ENCODE measurements at places on chromosomes 7 and 10.

- DNase-seq, result no peak
Observed at GRCh38 chr10:95172851-95173250, 21.2 kb upstream of the ACSM6 start.

DNA sequence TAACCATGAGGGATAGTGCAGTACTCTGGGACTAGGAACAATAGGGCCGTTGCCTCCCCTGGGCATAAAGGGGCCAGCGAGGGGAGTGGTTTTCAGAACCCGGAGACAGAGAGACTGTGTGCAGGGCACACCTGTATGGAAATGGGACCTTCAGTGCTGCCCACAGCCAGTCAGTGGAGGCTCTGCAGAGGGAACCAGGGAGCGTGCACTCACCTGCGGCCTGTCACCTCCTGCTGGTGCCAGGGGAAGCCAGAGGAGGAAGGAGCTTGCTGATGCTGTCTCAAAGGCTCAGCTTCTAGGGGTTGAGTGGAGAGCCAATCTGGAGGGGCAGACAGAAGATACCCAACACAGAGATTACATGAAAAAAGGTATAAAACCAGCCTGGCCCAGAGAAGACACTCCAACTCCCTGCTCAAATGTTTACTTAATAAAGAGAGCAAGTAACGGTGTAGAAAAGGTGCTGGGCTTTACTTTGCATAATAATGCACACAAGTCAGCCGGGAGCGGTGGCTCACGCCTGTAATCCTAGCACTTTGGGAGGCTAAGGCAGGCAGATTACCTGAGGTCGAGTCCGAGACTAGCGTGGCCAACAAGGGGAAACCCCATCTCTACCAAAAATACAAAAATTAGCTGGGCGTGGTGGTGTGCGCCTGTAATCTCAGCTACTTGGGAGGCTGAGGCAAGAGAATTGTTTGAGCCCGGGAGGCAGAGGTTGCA lies 35.5 kb upstream of the WAPL start:
- no peak for DNase-seq

DNA sequence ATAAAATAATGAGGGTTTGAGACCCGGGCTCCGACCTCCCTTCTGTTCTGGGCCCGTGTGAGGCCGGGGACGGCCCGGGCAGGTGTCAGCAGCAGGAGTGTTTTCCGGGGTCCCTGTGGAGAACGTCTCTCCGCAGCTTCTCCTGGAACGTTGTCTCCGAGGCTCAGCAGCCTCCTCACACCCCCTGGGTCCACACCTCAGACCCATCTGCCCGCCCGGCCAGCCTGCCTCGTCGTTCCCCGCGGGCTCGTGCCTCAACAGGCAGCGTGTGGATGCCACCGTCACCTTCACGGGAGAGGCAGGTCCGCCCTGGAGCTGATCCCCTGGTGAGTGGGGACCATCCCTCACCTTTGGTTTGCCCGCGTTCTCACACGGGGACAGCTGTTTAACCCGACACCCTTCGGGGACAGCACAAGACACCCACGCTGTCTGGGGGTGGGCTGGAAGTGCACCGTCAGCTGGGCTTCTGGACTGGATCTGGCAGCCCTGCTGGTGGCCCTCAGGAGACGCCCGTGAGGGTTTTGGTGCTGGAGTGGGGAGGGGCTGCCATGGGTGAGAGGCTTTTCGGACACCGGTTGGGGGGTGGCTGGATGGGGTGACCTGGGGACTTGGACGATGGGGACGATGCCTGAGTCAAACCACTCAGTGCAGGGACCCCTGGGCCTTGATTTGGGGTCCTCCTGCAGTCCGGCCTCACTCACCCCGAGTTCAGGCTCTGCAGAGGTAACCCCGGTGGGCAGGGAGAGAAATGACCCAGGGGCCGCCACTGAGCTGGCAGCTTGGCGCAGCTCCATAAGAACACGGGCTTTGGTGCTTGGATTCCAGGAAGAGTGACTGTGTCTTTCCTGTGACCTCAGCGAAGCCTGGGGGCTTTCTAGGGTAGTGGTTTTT lies 131.7 kb downstream of the DNAJB6 start:
- no peak for DNase-seq

DNA sequence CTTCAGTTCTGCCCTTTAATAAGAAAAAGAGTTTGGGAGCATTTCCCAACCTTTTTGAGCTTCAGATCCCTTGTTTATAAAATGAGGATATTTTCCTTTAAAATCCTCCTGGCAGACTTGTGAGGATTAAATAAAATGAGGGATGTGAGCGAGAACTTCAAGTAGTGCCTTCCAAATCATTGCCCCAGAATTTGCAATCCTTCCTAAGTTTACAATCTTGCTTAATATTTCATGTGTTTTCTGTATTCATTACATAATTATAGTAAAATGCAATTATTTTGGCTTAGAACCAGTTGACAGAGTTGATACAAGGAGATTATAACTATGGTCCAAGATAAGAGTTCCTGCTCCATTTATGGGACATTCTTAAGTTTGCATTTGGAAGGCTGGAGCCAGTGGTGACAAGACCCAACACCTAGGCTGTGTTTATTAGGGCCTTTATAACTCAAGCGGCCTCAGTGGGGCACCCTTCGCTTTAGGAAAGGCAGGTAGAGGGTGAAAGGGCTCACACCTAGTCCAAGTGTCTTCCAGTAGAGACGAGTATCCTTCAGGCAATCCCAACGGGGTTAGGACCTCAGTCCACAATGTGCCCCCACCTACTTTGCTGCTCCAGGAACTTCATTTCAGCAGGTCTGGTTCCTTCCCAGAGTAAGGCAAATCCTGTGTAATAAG lies 317.5 kb downstream of the WDR11 start:
- DNase-seq, result no peak

DNA sequence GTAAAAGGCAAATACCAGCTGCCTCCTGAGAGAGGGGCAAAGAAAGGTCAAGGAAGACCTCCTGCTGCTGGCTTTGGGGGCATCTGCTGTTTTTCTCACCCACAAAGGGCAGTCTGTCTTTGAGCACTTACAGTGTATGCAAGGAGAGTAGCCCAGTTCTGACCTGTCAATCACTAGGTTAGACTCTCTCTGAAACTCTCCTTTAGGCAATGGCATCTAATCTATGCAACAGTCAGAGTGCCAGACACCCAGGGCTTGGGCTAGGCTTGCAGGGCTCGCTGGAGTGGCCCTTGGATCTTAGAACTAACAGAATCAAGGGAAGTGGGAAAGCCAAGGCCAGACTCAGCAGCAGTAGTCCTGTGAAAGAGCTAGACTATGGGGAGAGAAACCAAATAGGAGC lies 522.9 kb downstream of the NRG3 start:
- no peak for DNase-seq

Measured in central memory CD4-positive, alpha-beta T cell (primary cell).